ENCODE measurements at places on chromosomes 3 and 15.

DNA sequence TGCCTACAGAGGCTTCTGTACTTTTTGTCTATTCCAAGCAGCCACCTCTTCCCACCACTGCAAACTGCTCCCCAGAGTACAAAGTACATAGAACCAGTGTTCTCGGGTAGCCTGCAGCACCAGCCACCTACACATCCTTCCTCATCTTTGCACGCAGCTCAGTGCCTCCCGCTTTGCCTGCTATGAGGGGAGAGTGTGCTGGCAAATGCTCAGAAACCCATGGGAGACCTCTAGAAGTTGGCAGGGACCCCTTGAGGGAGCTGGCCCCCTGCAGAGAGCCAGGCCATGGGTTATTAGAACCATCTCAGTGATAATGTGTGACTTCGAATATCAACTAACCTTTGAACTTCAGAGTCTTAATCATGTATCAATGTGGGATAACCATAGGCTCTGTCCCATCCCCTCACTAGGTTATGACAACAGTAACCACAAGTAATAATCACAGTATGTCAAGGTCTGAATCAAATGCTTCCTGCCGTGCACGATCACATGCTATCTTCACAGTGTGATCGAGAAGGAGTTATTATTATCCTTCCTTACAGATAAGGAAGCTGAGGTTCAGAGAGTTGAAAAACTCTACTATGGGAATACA lies 22.8 kb upstream of the SMAD3 start:
- no peak for DNase-seq

GRCh38 chr3:33103480-33103879 lies 6.5 kb upstream of the GLB1 start:
- no peak for DNase-seq

DNA sequence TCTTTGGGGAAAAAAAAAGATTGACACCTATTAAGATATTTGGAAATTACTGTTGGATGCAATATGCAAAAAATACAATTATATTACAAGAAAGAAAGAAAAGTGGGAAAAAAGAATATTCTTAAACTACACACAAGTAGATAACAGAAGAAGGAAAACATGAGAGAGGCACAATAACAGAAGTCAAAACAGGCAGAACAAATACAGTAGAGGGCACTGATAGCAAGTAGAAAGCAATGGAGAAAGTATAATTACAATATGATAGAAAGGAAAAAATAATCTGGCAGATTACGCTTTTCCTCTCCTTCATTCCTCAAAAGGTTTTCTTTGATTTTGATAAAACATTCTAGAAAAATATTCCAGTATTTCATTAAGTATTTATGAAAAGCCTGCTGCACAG lies 72.1 kb downstream of the ADAM10 start:
- DNase-seq, result no peak

DNA sequence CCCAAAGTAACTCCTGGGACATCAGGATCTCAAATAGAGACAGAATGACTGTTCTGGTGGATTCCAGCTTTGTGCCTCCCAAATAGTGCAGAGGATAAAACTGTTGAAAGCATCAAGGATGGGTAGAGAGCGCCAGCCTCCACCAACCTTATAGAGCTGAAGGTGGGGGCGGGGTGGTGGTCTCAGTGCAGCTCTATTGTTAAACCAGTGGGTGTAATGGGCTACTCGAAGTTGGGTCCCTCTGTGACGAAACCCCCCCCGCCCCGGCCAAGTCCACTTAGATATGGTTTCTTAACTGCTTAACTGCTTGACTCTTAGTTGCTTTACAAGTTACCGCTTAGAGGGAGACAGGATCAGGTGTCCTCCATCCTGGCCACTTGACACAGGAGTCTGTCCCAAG lies 22.7 kb downstream of the DHX30 start:
- no peak for DNase-seq

DNA sequence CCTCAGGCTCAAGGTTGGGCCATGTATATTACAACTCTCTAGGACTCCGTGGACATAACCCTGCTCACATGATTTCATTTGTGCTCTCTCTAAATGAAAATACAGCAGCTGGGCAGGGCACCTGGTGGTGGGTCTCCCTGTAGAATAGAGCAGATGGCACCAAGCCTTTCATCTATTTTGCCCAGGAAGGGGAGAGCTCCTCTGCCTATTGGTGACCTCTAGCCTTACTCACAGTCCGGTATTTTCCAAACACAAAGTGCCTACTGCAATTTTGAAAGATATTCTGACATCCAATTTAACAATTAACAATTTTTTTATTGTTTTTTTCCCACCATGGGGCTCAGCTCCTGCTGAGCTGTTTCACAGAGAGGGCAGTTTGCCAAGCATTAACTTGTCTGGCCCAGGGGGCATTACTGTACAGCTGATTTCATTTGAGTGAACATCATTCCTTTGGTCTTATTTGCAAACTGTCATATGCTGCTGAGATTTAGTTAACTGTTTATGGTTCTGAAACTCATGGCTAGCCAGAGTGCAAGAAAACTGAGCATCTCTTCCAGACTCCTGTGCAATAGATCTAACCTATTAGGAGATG lies 474.0 kb downstream of the EPHB1 start:
- no peak for DNase-seq

DNA sequence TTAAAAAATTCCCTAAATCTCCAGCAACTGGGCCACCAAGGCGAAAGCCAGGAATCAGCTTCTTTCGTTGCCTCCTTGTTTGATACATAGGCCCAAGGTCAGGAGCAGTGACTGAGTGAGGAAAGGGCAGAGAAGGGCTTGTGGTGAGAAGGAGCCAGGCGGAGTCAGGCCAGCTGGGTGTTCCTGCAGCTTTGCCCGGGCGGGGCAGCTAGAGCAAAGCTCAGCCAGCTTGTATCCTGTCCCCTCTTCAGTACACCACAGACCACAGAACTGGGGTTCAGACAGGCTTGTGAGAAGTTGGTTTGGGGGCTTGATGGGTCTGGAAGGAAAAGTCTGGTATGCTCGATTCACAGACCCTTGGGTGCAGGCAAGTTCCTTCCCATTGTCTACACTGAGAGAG lies 52.6 kb downstream of the CCK start:
- DNase-seq, result no peak

GRCh38 chr15:70518201-70519003 lies 245.0 kb downstream of the UACA start:
- no peak for DNase-seq

DNA sequence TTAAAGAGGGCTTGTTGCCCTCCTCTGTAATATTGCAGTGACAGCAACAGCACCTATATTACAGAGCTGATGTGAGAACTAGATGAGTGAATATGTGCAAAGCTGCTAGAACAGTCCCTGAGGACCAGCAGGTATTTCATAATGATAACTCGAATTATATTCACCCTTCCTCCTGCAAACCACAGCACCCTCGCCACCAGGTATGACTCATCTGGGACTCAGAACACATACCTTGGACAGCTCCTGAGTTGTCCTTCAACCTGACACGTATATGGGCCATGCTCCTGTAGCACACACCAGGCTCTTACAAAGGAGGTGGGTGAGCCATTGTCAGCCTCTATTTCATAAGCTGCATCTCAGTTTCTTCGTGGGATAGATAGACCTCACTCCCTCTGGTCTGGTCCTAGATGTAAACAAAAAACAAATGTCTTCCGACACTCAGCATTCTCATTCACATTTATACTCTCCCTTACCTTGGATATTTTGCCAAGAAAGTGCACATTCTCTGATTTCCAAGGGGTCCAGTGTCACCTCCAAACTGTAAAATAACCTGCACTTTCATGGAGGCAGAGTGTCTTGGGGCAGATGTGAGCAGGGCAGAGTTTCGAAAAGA lies 124.5 kb downstream of the TLE3 start:
- no peak for DNase-seq

DNA sequence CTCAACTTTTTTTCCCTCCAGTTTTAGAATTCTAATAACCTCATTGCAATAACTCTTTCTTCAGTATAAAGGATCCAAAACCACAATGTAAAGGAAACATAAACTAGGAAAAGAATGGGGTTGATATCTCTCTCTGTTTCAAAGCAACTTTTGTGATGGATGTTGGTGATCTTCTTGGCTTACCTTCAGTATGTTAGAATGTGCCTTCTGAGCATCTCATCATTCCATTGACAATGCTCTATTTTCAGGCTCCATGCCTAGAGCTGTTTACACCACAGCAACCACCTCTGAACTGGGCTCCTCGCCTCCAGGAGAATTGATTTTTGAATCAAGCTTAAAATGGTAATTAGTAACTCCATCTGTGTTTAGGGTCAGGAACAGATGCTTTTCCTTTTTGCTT lies 6.6 kb downstream of the NLGN1 start:
- DNase-seq, result no peak

- no peak for DNase-seq
These were observed 431.9 kb upstream of the FRG2C start for GRCh38 chr3:75232216-75232615.

- DNase-seq, result no peak
These were observed 2.7 kb upstream of the SELENOS start for GRCh38 chr15:101280007-101280406.

GRCh38 chr15:40691737-40692136 lies 3.2 kb upstream of the RAD51 start:
- no peak for DNase-seq

GRCh38 chr3:108602249-108602934 lies 12.9 kb downstream of the DZIP3 start:
- DNase-seq, result no peak

- DNase-seq, result no peak
These were observed 16.3 kb upstream of the DOCK3 start for GRCh38 chr3:50658416-50658815.

DNA sequence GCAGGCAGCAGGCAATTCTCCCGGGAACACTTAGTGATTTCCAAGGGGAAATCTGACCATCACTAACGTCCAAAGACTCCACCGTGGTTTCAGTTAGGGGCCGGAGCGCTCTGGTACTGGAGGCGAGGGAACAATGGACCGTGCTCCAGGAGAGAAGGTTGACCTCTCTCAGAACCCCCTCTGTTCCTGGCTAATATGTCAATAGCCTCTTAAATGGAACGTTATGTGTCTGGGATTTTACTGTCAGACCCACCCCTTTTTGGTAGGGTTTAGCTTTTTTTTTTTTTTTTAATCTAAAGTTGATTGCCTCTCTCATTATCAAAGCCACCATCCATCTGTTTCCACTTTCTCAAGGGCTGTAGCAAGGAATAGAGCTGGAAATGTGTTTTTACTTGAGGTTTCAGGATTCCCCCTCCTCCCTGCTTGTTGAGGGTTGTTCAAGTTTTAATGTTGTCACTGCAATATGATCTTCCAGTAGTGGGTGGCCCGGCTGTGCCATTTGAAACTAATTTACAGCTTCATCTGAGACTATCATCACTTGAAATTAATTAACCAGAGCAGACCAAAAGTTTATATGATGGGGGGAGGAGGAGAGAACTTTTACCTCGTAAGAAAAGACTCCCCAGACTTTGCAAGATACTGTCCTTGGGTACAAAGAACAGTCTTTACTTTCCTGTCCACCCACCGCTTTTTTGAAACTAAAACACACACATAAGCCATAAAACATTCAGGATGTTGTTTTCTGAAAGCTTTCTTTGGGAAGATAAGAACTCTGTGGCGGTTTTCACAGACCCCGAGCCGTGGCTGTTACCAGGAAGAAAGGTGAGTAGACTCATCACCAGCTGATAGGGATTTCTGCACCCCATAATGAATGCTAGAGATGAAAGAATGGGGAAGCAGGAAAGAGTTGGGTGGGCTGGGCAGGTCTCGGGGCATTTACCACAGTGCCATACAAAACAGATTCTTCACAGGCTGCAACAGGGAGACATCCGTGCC lies 187.8 kb downstream of the UACA start:
- no peak for DNase-seq

DNA sequence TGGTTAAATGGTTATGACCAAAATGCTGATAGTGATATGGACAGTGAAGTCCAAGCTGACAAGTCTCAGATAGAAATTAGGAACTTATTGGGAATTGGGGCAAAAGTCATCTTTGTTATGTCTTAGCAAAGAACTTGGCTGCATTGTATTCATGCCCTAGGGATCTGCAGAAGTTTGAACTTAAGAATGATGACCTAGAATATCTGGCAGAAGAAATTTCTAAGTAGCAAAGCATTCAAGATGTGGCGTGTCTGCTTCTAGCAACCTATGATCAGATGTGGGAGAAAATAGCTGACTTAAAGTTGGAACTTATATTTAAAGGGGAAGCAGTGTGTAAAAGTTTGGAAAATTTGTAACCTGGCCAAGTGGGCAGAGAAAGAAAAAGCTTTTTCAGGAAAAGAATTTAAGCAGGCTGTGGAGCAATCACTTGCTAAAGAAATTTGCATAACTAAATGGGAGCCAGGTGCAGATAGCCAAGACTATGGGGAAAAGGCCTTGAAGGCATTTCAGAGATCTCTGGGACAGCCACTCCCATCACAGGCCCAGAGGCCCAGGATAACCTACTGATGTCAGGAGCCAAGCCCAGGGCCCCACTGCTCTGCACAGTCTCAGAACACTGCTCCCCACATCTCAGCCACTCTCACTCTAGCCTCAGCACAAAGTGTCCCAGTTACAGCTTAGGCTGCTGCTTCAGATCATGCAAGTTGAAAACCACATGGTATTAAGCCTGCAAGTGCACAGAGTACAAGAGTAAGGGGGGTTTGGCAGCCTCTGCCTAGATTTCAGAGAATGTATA lies 147.8 kb upstream of the TGFBR2 start:
- no peak for DNase-seq

GRCh38 chr15:78024883-78025282 lies 52.6 kb downstream of the TBC1D2B start:
- no peak for DNase-seq

GRCh38 chr3:65806600-65806999 lies 232.1 kb downstream of the MAGI1 start:
- no peak for DNase-seq

DNA sequence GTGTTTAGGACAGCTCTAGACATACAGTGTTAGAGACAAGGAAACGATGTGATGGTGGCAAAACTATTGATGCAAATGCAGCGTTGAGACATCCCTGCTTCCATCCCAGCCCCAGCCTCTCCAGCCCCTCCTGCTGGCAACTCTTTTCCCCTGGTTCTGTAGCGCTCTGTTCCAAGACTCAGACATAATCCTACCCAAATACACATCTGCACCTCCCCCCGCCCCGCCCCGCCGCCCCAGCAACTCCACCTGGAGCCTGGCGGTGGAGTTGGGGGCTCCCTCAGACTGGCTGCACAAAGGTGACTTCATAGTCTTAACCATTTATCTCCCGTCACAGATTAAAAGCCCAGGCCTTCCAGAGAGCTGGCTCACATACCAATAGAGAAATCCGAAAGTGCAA lies 7.2 kb upstream of the SEC22A start:
- no peak for DNase-seq

DNA sequence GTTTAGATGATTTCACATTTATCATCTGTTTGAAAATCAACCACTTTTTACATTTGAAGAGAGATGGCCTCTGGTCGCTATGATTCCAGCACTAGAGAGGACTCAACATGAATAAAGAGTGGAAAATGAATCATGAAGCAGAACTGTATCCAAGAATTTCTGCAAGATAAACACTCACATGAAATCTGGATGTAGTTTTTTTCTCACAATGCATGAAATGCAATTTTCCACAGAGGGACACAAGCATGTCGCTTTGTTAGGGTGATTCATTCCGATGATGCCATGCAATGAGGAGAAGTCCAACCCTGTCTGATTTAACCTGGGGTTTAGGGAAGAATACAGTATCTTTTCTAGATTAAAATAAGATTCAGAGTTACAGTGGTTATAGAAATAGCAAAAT lies 50.4 kb upstream of the ADCY5 start:
- DNase-seq, result no peak

GRCh38 chr3:169984292-169984691 lies 17.7 kb downstream of the SEC62 start:
- DNase-seq, result no peak
